ENCODE measurements at places on chromosomes 1 and 21. TPM values are rescaled to one million over a fixed set of nuclear protein-coding genes. Genes with fewer than 3 reads are reported as not detected.
A peak's percentile ranks its signal among the peaks of the same experiment; 100 is the strongest.

DNA sequence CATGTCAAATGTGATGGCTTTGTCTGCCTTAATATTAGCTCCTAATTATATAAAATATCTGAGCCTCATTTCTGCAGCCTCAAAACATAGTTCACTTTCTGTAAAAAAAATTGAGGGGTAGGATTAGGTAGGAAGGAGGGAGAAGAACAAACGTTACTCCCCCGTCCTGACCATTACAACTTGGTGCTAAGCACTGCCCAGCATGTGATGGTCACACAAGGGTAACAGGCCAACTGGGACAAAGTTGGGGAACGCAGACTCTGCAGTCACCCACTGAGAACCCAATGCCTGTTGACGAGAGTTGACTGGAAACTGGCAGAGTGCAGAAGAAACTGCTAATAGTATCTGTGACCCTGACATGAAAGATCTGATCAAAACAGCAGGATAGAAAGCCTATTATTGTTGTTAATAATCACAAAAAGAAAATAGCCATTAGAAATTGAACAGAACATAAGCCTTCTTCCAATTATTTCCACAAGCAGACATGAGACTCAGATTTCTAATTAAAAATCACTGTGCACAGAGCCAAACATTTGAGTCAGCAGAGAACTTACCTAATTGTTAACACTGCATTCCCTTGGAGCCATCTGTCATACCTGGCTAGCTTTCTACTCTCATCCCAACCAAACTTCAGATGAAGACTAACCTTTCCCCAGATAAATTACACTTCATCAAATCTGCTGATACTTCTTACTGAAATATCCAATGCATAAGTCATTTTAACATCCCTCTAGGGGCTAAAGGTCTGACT, 5.5 kb downstream of the SORT1 start:
- no peak for DNase-seq

GRCh38 chr1:202716654-202717053, 6.4 kb upstream of the SYT2 start:
- DNase-seq, result no peak

- peak; percentile 32 for DNase-seq
These were observed 209.7 kb upstream of the VAMP3 start for GRCh38 chr1:7561331-7561921.

DNA sequence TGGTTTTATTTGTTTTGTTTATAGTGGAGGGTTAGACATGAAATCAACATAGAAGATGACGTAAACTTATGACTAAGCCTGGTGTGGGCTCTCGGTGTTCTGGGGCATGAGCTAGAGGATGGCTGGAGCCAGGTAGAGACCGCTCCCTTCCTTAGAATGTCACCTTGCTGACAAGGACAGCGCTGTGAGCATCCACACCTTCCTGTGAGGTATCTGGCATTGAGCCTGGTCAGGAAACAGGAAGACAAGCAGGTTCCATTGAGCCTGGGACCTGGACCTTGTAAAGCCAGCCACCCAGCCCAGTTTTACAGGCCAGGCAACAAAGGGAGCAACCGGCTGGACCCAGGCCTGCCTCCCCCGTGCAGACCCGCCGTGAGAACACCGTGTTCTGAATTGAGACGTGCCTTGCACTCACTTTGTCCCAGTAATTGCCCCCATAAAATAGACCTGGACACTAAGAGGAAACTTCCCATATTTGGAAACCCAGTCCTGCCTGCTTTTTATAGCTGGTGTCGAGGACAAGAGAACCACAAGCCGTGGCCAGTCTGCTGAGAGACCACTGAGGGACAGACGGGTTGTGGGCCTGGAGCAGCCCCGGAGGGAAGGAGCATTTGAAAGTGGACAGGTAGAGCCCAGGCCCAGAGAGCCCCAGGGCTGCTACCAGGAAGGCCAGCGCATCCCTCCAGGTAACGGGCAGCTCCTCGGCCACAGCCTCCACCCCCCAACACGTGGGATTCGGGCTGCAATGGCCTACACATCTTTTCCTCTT, 78.0 kb downstream of the PDE9A start:
- no peak for DNase-seq

GRCh38 chr1:239225396-239225795, 161.0 kb upstream of the CHRM3 start:
- no peak for DNase-seq

DNA sequence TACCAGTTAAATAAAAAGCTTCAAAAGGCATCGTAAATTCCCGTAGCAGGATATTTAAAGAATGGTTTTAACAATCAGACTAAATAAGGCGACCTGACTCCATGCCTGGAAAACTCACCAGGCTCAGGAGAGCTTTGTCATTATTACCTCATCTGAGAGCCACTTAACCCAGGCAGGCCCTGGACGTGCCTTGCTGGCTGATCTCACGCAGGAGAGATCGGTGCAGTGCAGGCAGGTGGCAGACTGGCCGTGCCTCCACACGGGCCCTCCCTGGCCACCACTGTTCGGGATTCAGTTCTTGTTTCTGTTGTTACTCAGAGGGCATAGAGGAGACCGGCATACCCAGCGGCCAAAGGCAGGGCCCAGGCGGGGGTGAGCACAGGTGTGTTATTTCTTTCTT, 6.4 kb downstream of the MT1HL1 start:
- DNase-seq, result no peak

DNA sequence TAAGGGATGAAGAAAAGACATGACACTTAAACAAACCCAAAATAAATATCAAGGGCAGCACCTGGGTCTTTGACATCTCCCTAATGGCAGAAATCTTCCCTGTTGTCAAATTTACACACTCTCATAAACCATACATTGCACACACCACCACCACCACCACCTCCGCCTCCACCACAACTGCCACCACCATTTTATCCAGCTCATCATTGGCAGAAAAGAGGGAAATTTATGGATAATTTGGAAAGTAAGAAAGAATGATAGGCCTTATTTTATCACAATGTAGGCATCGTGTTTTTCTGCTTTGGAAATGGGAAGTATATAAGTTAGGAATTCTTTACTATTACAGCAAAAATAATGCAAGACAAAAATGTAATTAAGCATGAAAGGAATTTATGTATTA, 27.3 kb upstream of the RGS13 start:
- DNase-seq, result no peak

GRCh38 chr21:44684077-44684476, 2.1 kb upstream of the KRTAP12-1 start:
- DNase-seq, result no peak

DNA sequence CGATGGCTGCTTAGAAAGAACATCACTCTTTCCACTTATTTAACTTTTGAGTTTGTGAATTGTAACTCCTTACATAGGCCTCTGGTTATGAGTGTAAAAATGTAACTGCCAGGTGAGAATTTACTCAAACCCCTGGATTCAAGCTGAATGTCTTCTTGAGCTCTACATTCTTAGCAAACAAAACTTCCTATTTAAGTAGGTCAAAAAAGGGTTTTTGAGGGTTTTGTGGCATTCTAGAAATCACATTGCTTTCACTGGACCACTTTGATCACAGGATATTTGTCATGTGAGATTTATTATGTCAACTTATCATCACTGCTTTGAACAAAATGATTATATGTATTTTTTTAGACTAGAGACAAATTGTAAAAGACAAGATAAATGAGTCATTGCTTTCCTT, 5.7 kb downstream of the IL23R start:
- DNase-seq, result no peak

DNA sequence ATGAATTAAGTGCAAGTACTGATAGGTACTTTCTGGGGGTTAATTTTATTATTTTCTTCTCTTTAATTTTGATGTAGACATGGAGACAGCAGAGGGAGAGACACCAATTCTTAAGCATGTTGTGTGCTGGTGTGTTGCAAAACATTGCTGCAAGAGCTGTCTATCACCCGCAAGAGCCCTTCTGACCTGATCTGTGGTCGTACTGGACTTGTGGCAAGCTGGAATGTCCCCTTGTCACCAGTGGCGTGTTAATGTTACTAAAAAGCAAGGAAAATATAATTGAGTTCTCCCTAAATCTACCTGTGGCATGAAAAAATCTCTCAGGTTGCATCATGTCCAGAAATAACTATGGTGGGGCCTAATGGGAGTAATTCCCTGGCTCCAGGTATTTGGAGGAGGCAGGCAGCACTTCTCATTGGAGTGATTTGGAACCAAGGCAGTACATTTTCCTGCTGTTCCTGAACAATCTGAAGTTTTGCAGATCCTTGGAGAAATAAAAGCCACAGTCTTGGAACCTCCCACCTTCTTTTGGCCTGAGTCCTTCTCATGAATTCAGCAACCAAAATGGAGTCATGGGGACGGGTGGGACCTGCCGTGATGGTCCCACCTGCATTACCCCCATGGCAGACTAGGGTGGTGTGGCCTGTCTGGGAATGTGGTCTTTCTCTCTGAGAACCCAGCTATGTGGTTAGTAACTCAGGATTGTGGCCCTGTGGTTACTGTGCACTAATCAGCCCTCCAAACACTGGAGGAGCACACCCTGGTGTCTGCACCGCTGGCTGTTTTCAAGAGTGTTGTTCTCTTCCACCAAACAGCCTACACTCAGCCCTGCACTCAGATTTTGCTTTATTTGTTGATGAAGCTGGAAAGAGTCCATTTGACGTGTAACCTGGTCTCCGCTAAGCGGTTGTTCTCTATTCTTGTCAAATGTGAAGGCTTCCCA, 57.4 kb downstream of the GALNT2 start:
- peak; percentile 30 for DNase-seq

GRCh38 chr1:46196609-46197008, 1.6 kb downstream of the POMGNT1 start:
- DNase-seq, result no peak

GRCh38 chr1:41226815-41227434, 15.2 kb downstream of the SCMH1 start:
- no peak for DNase-seq

ZSCAN20 gene
- total RNA-seq, result 2.6 TPM

ACADM gene
- total RNA-seq, result 49.8 TPM

PDC gene
- total RNA-seq, result not detected

C1QTNF12 gene
- total RNA-seq, result 2.6 TPM

LCA5L gene
- total RNA-seq, result not detected

FCGR3B gene
- not detected for total RNA-seq

GUCA2B gene
- not detected for total RNA-seq

Measured in activated CD8-positive, alpha-beta T cell treated with anti-CD3 and anti-CD28 coated beads for 36 hours (primary cell).